Left colon (tissue), 2 donors: ENCODE measurements at places on chromosomes 3 and 15. TPM values are rescaled to one million over a fixed set of nuclear protein-coding genes. Genes with fewer than 3 reads are reported as not detected.

DNA sequence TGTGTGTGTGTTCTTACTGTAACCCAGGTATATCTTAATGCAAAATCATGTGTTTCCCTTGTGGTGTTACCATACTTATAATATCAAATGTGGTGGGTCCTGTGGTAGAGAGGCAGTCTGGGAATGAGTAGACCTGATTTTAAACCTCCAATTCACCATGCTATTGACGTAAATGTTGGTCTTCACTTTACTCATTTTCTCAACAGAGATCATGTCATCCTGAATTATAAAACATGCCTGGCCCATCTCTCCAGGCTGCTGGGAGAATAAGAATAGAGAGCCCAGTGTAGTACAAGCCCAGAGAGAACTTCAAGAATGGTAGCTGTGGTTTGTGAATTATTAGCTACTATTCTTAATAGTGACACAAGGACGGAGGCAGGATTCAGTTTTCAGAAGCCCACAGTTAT is 88.1 kb downstream of the MBNL1 start:
- no peak for DNase-seq

The ITPKA gene
- 50.9 TPM for total RNA-seq

- no peak for DNase-seq
These were observed 16.7 kb downstream of the KCNMB3 start for GRCh38 chr3:179234199-179234598.

- no peak for DNase-seq
These were observed 40.7 kb downstream of the C3orf70 start for GRCh38 chr3:185112186-185112585.

- no peak for DNase-seq
These were observed 63.2 kb downstream of the ADAM10 start for GRCh38 chr15:58686286-58686685.

GRCh38 chr3:149495581-149496125 is 21.2 kb downstream of the TM4SF4 start:
- DNase-seq: no peak

DNA sequence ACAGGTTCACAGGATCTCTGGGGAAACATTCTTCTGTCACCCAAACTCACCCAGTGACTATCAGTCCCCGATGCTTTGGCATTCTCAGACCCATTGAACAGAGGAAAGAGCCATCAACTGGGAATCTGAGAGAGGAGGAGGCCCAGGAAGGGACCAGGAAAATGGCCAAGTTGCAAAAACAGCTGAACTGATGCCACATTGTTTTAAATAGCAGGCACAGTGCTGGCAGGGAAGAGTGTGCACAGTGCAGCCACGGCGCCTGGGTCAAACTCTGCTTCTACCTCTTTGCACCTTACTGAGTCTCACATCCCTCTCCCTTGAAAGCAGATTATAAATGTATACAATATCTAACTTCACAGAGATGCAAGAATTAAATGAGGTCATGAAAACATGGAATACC is 66.4 kb downstream of the SRGAP3 start:
- DNase-seq: no peak

The PLS1 gene
- 472 TPM for total RNA-seq

The CHL1 gene
- 7.9 TPM for total RNA-seq

GRCh38 chr3:69872783-69873378 is 126.7 kb upstream of the SAMMSON start:
- DNase-seq: no peak

DNA sequence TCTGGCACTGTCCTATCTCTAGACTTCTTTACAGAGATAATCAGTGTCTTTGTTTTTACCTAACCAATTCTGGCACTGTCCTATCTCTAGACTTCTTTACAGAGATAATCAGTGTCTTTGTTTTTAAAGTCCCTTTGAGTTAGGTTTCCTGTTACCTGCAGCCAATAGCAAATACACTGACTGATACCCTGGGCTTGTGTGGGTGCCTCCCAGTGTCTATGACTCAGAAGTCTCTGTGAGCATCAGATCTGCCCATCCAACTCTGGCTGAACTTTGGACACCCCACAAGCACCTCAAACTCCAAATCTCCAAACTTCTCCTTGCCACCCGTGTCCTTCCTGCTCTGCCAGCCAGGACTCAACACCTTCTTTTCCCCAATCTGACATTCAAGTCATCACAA is 30.4 kb downstream of the SLC41A3 start:
- DNase-seq: no peak

The MESP2 gene
- 0.84 TPM for total RNA-seq

DNA sequence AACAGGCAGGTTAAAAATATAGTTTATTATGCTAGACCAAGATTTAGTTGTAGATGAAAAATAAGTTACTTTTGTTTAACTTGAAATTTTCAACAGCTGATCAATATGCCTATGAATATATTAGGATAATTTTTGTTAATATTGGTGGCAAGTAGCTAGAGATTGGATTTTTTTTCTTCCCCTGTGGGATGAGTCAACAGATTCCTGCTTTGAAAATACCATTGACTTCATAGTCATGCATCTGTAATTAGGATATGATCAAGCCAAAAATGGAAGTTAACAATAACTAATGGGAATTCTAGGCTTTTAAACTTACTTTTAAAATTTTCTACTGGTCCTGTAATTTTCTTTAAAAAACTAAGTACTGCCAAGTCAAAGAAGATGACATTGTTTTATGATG is 211.7 kb downstream of the ZIC1 start:
- no peak for DNase-seq

GRCh38 chr3:15542614-15543013 is 21.1 kb upstream of the COLQ start:
- no peak for DNase-seq

DNA sequence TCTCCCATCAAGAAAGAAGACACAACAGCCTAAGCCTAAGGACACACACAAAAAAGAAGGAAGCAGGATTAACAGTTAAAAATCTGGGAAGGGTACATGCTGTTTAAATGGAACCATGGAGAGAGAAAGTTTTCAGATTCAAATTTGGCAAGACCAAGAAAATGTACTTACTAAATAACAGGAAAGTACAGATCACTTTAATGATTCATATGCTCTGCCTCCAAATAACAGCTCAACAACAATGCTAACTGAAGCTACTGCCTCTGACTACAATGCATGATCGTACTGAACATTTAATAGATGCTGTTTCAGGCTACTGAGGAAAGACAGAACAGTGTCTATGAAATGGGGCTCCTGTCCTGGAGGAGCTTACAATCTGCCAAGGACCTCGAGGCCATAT is 8.4 kb upstream of the NMB start:
- no peak for DNase-seq

- DNase-seq: no peak
These were observed 72.3 kb downstream of the DAPK2 start for GRCh38 chr15:63974021-63974420.

- DNase-seq: peak; percentile 15
These were observed 40.4 kb upstream of the IQSEC1 start for GRCh38 chr3:13113346-13114330.

- peak; percentile 43 for DNase-seq
These were observed 24.8 kb downstream of the AADAC start for GRCh38 chr3:151838574-151839312.

- no peak for DNase-seq
These were observed 489 bp upstream of the GALNT15 start for GRCh38 chr3:16174026-16174355.

The GNB5 gene
- 5.4 TPM for total RNA-seq

The SOX14 gene
- not detected for total RNA-seq

DNA sequence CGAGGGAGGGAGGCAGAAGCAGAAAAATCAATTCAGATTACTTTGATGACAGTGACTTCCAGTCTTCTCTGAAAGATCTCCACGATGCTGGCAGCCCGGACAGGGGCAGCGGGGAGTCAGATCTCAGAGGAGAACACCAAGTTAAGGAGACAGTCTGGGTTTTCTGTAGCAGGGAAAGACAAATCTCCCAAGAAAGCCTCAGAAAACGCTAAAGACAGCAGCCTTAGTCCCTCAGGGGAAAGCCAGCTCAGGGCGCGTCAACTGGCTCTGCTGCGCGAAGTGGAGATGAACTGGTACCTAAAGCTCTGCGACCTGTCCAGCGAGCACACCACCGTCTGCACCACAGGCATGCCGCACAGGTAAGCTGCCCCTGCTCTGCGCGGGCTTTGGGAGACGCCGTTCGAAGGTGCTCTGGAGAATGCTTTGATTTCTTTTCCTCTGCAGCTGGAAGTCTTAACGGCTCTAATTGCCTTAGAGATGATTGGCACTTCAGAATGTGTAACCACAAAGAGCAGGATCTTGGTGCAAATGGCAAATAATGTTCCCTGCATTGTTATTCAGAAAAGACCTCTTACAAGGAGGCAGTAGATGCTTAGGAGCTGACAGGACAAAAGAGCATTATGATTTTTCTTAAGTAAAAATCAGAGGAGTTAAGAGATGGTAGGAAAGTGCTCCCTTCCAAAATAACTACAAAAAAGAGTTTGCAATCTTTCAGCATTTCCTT is at the start of gene KCNAB1:
TSS of gene KCNAB1 (plus strand) at position 51 of the 724 bp plus-strand sequence.
- no peak for DNase-seq

DNA sequence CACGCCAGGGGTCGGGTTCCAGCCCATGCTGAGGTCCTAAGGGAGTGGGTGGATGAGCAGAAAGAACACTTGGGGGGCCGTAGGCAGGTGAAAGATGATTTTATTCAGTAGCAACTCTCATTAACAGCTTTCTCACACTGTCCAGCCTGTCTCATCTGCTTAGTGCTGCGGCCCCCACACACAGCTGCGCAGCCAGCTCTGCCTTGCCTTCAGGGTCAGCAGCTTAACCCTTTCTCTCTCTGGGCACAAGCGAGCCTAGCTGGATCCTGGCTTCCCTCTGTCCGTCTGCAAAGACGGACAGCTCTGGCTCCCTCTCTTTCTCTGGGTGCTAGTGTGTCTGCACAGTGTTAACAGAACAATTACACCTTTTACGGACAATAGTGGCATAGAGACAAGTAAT is 21.3 kb downstream of the NPAP1 start:
- DNase-seq: no peak

DNA sequence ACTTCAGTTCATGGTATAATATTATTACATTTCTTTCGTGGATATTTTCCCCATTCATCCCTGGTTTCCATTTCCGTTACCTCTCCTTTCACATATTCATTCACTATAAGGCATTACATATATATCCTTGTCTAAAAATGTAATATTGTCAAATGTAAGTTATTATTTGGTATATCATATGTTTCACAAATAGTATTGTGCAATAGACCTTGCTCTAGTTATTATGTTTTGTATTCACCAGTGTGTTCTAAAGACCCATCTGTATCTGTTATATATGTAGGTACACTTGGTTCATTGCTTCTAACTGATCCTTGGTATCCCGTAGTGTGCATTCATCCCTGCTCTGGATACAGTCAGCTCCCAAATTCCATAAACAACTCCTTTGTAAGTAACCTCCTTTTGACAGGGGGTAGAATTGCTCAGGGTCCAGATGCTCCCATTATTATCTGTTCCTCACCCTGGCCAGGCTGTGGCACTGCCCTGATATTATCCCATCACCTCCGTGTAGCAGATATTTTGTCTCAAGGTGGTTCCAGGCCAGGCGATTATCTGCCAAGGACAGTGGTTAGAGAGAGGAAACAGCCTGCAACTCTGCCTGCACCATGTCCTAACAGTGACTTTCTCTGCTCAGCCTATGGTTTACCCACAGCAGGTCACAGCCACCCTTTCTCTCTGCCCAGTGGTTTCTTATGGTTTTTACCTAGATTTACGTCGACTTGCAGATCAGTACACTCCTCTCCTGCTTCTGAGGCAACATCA is 29.2 kb downstream of the PAQR9 start:
- no peak for DNase-seq
